ENCODE measurements at places on chromosomes 4 and X.

DNA sequence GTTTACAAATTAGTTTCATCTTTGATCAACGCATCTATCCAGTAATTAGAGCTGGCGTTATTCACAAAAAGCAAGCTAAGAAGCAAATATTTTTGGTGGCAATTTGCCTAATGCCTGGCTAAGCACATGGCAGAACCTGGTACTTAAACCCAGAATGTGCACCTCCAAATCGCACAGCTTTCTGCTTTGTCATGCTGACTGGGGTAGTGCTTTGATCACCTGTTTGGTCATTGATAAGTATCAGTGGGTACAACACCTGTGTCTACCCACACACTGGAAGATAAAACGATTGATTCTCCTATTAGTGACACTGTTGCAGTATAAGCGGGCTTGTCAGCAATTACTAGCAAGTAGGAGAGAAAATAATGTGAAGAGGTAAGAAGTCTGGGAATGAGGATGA is 1.9 kb downstream of the NUDT6 start:
- DNase-seq, result no peak

- no peak for DNase-seq
These were observed 716.1 kb upstream of the INTU start for GRCh38 chr4:126916626-126917140.

- DNase-seq, result no peak
These were observed 78.0 kb upstream of the CCDC160 start for GRCh38 chrX:134158821-134159512.

DNA sequence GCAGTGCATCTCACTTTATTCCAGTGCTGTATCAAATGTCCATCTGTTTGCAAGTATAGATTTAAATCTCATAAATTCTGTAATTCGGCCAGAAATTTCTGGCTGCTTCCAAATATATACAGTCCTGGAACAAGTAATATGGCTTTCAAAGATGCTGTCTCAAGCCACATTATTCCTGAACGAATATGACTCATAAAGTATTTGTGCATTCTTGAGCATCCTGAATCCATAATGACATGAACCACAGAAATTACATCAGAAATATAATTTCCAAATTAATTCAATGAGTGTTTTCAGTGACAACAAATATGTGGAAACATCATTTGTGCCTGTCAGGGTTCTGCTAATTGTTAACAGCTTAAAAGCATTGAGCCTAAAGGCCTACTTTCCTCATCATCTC is 140.9 kb upstream of the HPGD start:
- no peak for DNase-seq

DNA sequence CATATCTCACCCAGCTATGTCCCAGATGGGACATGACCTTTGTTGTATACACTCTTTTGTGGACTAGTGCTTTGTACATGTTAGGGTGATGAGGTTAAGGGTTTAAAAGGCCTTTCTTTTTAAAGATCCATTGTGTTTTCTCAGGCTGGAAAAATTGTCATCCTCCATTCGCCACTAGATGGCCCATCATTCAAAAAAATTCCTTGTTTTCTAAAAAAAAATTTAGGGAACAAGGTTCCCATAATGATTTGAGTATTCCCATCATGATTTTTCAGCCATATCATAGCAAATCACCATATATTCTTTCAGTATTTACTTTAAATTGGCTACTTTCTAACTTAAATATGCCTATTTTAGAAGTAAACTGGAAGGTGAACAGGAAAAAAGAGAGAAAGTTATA is 91.9 kb upstream of the TMEM164 start:
- DNase-seq, result no peak
